ENCODE measurements at places on chromosomes 16 and 17.

DNA sequence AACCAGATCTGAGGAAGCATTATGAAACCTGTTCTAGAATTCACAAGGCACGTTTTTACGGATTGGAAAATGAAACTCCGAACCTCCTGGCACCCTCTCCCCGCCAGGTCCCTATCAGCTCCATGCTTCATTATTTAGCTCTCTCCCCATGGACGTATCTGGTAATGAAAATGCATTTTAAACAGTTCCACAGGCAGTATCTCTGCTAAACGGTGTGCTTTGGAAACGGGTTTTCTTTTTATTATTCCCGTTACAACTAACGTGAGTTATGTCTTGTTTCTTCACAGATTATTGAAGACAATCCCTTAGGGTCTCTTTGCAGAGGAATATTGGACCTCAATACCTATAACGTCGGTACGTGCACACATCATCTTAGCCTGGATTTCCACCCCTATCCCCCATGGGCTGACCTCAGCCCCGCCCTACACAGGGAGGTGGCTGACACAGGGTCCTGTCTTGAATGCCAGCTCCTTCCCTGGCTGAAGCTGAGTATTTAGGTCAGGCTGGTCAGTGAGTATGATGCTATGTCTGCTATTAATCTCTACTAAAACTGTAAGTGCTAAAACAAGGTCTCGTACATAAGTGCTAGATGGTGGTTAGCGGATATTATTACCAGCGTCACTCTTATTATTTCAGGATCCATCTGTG, 82.9 kb downstream of the SDR42E1 start:
- no peak for DNase-seq

DNA sequence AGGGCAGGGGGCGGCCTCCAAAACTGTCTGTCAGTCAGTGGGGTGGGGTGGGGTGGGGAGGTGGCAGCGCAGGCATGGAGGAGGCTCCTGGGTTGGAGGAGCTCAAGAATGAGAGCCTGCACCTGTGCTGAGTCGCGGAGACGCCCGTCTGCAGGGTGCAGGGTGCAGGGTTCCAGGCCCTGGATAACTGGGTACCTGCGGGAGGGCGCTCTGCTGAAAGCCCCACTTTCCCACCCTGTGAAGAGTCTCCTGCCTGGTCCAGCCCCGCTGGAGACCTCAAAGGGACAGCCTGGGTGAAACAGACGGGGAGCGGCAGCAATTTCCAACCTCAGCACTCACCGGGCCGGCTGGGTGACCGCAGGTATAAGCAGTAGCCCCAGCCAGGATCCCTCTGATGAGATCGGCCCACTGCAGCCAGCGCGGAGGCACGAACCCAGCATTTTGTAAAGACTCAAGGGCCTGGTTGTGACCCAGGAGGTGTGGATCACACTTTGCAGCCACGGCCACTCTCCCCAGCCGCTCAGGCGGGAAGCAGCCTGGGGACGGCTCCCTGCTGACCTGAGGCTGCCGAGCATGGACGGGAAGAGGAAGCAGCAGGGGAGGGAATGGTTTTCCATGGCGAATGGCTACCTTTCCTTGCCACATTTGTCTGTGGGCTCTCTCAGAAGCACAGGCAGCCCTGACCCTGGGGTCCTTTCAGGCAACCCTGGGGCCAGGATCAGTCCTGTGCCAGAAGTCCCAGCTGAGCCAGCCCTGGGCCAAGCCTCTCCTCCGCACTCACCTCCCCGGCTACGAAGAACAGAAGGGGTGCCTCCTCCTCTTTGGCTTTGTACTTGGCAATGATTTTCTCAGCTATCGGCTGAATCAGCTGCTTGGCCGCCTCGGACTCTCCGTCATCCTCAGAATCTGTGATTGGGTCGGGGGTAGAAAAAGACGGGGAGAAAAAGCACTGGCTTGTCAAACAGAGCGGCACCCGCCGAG, 21.0 kb downstream of the MRM3 start:
- DNase-seq = no peak

- no peak for DNase-seq
These were observed 805 bp upstream of the TANC2 start for GRCh38 chr17:62965174-62965685.

GRCh38 chr16:80735846-80736245, 68.6 kb downstream of the CDYL2 start:
- no peak for DNase-seq

DNA sequence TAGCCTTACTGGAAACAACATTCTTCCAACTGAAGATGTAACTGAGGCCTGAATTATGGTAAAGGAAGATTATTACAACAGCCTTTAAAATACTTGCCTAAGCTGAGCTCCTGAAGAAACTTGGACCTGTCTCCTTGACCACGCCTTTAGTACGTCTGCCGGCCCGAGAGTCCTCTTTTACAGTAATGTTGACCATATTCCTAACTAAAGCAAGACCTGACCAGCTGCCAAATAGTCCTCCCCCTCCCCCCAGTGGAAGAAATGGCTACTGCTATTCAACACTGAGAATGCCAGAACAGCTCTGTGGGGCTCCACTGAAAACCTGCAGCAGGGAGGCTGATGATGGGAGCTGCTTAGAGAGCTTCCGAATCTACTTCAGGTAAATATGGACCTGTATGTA, 12.6 kb upstream of the FOXJ1 start:
- no peak for DNase-seq

- no peak for DNase-seq
These were observed 105.1 kb upstream of the METRNL start for GRCh38 chr17:82974136-82974952.
